Right ventricle myocardium superior (tissue), 1 donor: ENCODE measurements at places on chromosomes 16 and 17. TPM values are rescaled to one million over a fixed set of nuclear protein-coding genes. Genes with fewer than 3 reads are reported as not detected.

- no peak for DNase-seq
These were observed 418.0 kb upstream of the PSMD7 start for GRCh38 chr16:73878611-73879010.

DNA sequence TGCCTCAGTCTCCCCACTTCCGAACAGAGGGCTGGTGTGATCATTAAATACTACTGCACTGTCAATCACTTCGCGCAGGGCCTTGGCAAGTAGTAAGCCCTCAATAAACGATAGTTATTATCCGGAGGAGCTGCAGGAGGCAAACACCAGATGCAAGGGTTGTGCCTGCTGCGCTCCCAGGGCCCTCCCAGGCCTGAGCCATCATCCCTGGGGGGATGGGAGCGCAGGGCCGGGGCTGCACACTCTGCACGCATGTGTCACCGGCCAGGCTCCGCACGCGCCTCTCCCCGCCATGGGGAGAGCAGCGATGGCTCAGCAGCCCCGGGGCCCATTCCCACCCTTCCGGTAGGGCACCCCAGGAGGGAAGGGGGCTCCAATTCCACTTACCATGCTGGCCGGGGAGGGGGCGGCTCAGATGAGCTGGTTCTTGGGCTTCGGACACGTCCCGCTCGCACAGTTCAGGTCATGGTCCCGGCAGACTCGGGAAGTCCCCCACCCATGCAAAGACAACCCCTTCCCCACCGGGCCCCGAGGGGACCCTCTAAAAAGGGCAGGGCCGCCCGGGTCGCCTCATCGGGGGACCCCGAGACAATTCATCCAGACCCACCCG lies 681 bp downstream of the XPO6 start:
- peak; percentile 79 for DNase-seq

DNA sequence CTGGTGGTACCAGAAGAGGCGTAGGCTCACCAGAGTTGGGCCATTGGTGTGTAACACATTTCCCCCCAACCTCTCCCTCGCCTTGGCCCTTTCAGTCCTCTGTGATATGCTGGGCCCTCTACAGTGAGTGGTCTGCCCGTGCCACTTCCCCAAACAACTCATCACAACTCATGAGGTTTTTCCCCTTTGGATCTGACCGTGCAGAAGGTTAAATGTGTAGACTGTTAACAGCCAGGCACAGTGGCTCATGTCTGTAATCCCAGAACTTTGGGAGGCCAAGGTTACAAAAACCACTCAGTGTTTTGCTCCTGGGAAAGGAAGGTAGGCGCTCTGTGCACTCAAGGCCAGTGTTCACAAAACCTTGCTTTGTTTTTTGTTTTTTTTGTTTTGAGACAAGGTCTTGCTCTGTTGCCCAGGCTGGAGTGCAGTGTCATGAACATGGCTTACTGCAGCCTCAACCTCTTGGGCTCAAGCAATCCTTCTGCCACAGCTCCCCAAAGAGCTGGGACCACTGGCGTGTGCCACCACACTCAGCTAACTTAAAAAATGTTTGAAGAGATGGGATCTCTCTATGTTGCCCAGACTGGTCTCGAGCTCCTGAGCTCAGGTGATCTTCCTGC lies 11.3 kb upstream of the CYB5B start:
- no peak for DNase-seq

DNA sequence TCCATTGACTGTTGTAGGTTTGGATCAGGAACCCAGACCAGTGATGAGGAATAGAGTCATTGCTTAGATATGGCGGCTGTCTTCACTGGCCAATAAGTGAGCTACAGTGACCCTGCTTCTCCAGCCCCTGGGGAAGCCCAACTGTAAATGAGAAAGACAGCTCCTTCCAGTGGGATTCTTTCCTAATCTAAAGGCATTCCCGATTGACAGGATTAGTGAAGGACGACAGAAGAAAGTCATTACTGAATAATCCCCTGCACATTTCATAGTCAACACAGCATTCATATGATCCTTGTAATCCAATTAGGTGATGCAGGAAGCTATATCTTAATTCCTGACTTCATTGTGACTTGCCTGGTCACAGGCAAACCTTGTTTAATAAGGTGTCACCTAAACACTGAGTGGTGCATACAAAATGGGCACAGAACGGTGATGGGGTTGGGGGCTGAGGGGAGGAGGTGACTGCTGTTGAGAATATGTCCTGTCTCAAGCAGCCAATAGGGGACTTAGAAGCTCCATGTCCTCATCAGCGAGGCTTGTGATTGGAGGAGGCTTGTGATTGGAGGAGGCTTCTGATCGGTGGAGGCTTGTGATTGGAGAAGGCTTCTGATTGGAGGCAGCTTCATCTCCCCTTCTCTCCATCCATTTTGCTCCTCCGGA lies 242.6 kb downstream of the XYLT1 start:
- no peak for DNase-seq

- DNase-seq: no peak
These were observed 90.5 kb upstream of the ZNF469 start for GRCh38 chr16:88292007-88292970.

- peak; percentile 42 for DNase-seq
These were observed 206.1 kb downstream of the HAPSTR1 start for GRCh38 chr16:9297437-9298113.

GNG13 gene
- total RNA-seq: not detected

DNA sequence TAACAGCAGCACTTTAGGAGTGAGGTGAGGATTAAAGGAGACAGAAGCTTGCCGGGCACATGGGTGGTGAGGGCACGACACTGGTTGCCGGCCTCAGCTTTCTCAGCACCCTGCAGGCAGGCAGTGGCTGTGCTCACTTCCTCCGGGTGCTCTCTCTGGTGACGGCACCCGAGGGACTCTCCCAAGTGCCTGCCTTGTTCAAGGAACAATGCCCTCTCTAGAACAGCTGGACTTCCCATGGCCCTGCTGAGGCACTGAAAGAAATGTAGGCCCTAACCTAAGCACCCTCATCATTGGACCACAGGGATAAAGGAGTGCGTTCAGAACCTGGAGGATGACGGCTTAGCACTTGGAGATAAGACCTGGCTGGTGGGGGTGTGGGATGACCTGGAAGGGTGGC lies 72.7 kb downstream of the N4BP1 start:
- peak; percentile 59 for DNase-seq

SCNN1B gene
- total RNA-seq: not detected

- DNase-seq: no peak
These were observed 12.2 kb downstream of the ENGASE start for GRCh38 chr17:79086609-79087427.

DPEP2 gene
- total RNA-seq: 1.1 TPM

DNA sequence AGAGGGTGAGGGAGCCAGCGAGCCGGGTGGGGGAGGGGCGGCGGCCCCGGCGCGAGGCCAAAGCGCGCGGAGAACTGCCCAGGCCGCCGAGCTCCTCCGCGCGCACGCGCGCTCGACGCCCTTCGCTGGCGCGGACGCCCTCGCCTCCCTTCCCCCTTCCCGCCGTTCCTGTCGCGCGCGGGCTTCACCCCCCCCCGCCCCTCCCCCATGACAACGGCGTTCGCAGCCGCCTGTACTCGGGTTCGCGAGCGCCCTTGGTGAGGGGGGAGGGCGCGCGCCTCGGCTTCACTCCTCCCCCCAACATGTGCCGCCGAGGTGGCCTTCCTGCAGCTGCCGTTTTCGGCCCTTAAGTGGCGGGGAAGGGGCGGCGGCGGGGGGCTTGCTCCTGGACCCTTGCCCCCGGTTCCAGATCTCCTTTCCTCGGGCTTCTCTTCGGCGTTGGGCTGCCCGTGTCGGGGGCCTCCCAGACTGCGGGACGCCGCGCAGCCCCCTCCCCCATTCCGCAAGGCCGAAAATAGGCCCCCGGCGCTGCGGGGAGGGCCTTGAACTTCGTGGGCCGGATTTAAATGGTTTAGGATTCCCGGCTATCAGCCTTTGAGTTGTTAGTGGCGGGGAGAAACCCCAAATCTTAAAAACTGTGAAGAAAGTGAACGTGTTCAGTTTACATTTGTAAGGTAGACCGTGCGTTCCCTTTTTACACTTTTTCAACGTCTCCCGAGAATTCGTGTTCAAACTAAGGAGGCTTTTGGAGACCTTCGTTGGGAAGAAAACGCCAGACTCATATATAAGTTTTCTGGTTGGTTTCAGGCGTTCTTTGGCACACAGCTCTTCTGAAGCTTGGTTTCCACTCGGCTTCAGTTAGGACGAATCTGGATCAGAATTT lies 653 bp downstream of the SRRM2 start:
- peak; percentile 89 for DNase-seq

GRCh38 chr16:25550647-25551046 lies 141.1 kb upstream of the HS3ST4 start:
- DNase-seq: no peak

ZNF385C gene
- 0.16 TPM for total RNA-seq

DNA sequence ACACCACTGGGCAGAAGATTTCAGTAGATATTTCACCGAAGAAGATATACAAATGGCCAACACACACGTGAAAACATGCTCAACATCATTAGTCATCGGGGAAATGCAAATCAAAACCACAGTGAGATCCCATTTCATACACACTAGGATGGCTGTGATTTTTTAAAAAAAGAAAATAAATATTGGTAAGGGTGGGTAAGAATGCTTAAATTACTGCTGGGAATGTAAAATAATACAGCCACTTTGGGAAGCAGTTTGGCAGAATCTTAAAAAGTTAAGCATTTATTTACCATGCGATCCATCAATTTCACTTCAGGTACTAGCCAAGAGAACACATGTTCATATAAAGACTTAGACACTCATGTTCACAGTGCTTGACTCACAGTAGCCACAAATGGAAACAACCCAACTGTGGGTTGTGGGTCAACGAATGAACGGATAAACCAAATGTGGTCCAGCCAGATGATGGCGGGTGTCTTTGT lies 6.5 kb upstream of the C16orf74 start:
- no peak for DNase-seq

CHST4 gene
- total RNA-seq: not detected

- no peak for DNase-seq
These were observed 73.7 kb downstream of the ZFHX3 start for GRCh38 chr16:72974142-72974769.

SPATA20 gene
- total RNA-seq: 58.2 TPM

HOXB9 gene
- total RNA-seq: not detected

- DNase-seq: no peak
These were observed 3.9 kb upstream of the GNG13 start for GRCh38 chr16:804193-805048.

NETO2 gene
- total RNA-seq: 2.0 TPM

GRCh38 chr16:62137996-62138395 lies 101.8 kb upstream of the CDH8 start:
- DNase-seq: no peak

GRCh38 chr17:42748908-42749798 lies 4.3 kb upstream of the EZH1 start:
- DNase-seq: no peak

DNA sequence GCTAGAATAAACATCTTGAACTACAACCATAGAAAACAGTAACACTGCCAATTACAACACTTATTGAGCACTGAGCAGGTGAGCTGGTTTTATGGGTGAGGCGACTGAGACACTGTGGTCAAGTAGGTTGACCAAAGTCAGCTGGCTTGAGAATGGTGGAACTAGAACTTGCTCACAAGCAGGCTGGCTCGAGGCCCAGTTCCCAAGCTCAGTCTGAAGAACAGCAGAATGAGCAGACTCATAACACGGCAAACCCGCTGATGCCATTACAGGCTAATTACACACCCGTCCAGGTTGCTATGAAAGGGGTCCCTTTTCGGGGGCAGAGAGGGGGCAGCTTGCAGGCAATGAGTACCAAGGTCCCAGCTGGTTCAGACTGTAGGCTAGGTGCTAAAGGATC lies 6.5 kb downstream of the ZZEF1 start:
- peak; percentile 61 for DNase-seq

NDUFAB1 gene
- total RNA-seq: 585 TPM

- DNase-seq: peak; percentile 80
These were observed 64.9 kb downstream of the IRF8 start for GRCh38 chr16:85963753-85964285.

- DNase-seq: peak; percentile 68
These were observed 301.9 kb downstream of the SOX9 start for GRCh38 chr17:72422505-72423285.

GRCh38 chr16:13561291-13562070 lies 358.5 kb upstream of the ERCC4 start:
- no peak for DNase-seq

- no peak for DNase-seq
These were observed 17.7 kb upstream of the GFOD2 start for GRCh38 chr16:67736858-67737257.

DNA sequence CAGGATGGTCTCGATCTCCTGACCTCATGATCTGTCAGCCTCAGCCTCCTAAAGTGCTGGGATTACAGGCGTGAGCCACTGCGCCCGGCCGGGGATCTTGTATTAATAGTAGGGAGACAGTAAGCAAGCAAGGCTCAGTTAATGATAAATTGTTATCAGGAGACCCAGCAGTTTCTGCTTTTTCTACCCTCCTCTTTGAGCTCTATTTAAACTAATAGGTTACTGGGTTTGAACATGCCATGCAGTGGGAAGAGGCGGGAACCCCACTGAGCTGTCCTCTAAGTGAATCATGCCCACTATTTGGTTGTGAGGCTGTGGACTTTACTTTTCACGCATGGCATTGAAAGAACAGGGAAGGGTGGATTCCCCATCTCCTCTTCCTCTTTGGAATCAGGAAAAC lies 223.9 kb downstream of the WWOX start:
- no peak for DNase-seq

- no peak for DNase-seq
These were observed 13.4 kb downstream of the ZG16B start for GRCh38 chr16:2843526-2843925.

RPTOR gene
- 19.0 TPM for total RNA-seq

MFSD6L gene
- total RNA-seq: 0.11 TPM
